Ascending aorta (tissue), 2 donors: ENCODE measurements at places on chromosomes 16 and 17. TPM values are rescaled to one million over a fixed set of nuclear protein-coding genes. Genes with fewer than 3 reads are reported as not detected.

Gene CHST5
- total RNA-seq: not detected

DNA sequence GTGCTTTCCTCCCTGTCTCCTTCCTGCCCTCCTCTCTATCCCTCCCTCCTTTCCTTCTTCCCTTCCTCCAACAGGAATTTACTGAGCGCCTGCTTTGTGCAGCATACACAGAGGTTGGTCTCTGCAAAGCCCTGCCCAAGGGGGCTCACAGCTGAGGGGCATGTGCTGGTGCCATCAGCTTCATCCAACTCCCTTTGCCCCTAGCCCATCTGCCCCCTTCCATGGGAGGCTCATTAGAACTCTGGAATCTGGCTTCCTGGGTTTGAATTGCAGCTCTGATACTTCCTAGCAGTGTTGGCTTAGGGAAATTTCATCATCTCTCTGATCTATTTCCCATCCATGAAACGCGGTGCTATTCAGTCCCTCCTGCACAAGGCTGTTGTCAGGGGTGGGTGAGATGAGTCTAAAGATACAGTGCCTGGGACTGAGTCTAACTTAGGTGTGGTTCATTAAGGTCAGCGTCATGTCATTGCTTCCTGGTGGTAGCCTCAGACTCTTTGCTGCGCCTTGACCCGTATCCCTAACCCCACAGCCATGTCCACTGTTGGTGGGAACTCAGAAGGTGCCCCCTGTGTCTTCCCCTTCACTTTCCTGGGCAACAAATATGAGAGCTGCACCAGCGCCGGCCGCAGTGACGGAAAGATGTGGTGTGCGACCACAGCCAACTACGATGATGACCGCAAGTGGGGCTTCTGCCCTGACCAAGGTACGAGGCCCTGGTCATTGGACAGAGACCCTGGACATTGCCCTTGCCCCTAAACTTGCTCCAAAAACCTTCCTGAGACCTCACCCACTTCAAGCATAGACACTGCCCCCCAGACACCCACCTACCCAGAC is 10.3 kb downstream of the MMP2 start:
- DNase-seq: peak; percentile 55

Gene TPSAB1
- 6.7 TPM for total RNA-seq

Gene MYADML2
- total RNA-seq: not detected

DNA sequence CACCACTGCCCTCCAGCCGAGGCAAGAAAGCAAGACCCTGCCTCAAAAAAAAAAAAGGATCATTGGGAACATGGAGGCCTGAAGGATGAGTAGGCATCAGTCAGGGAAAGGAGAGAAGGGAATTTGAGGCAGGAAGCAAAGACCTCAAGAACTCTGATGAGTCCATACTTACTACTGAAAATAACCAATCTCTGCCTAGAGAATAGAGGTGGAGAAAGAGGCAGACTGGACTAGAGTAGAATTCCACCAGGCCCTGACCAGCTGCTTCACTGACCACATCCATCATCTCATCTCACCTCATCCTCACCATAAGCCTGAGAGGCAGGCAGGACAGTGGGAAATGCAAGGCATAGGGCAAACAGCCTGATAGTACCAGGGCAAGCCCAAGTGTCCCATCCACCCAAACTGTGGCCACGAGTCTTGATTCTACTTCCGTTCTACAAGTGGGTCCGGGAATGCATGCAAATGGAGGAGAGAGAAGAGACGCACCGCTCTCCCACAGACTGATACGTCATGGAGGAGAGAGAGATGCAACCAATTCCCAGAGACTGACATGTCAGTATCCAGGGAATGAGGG is 17.1 kb downstream of the ANKRD11 start:
- DNase-seq: no peak
